ENCODE measurements at places on chromosomes 6 and 20.

- no peak for DNase-seq
Observed at GRCh38 chr6:135323202-135323668, 142.1 kb downstream of the MYB start.

DNA sequence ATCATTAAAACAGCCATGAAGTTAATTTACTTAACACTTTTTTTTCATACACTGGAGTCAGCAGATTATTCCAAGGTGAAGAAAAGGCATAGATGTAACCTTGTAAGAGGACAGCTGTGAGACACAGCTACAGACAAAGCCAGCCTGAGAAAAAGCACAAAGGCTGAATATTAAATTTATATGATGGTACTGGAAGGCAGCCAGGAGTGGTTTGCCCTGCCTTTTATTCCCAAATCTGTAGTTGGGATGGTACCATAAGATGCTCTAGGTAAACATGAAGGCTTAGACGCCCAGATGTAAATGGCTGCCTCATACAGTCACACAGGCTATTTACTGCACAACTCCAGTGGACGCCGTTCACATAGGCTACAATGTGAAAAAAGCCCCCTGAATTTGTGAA lies 42.1 kb upstream of the LOC128125822 start:
- DNase-seq, result no peak

- DNase-seq, result no peak
Observed at GRCh38 chr20:14777591-14777990, 440.2 kb upstream of the FLRT3 start.

- no peak for DNase-seq
Observed at GRCh38 chr6:141548966-141549365, 583.8 kb upstream of the GJE1 start.
